Transverse colon (tissue), 4 donors: ENCODE measurements at places on chromosomes 2 and 18. TPM values are rescaled to one million over a fixed set of nuclear protein-coding genes. Genes with fewer than 3 reads are reported as not detected.

The RIOK3 gene
- 126 TPM for total RNA-seq

The PDE1A gene
- total RNA-seq = 0.75 TPM

The IRS1 gene
- total RNA-seq = 6.2 TPM

- no peak for DNase-seq
Measured at GRCh38 chr2:7845332-7845731, 836.5 kb upstream of the ID2 start.

The DUSP19 gene
- total RNA-seq = 1.8 TPM

GRCh38 chr2:224286923-224287322, 115.0 kb downstream of the FAM124B start:
- DNase-seq = no peak

GRCh38 chr2:439077-439476, 151.2 kb upstream of the ALKAL2 start:
- no peak for DNase-seq

DNA sequence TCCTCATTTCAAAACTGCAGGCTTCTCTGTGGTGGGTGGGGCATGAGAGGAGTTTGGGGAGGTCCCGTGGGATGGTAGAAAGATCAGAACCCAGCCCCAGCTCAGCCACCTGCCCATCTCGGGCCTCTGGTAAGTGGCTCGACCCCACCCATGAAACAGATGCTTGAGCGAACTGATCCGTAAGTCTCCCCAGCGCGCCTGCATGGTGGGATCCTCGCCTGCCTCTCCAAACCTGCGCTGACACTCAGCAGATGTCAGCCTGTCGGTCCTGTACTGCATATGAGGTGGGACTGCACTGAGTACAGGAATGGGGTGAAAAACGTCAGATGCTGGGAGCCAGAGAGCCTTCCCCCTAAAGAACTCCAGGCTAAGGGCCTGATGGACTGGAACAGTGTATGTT, 15.9 kb upstream of the RPL31 start:
- no peak for DNase-seq

DNA sequence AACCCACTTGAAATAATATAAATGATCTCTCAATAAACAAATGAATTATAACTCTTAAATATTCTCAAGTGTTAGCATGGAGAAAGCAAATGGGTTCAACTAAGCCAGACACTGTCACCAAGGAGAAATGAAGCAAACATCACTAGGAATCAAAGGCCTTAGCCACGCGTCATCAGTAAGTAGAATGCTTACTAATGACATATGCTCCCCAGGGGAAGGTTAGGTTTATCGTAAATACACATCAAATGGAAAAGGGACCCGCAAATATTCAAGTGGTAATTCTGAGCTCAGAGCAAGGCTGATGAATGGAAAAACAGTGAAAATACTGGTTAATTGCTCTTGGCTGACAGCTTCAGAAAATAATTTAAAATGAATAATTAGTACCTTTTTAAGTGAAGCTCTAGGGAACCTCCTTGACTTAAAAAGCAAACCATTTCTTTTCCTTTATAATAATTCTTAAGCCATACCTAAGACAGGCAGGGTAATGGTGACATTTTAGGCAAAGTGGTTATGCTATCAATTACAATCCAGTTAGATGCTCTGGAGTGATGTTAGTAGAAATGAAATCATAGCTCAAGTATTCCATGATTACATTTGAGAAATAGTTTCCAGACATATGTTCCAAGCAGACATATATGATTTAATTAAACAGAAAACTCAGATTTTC, 101.5 kb downstream of the ALPK2 start:
- DNase-seq = no peak

DNA sequence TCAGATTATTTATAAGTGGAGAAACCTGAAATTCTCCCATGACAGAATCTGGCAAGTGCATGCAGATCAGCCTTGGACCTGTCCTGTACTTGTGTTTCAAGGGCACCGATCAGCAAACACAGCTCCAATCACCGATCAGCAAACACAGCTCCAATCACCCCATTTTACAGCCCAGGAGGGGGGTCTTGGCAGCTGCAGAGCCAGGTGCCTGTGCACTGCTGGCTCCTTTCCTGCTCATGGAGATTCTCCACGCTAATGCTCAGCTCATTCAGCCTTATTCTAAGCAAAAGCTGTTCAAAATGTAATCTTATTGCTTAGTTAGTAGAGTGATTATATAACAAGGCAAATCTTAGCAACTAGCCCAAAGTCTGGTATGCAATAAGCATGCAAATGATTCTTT, 623.1 kb upstream of the HS6ST1 start:
- DNase-seq = no peak

DNA sequence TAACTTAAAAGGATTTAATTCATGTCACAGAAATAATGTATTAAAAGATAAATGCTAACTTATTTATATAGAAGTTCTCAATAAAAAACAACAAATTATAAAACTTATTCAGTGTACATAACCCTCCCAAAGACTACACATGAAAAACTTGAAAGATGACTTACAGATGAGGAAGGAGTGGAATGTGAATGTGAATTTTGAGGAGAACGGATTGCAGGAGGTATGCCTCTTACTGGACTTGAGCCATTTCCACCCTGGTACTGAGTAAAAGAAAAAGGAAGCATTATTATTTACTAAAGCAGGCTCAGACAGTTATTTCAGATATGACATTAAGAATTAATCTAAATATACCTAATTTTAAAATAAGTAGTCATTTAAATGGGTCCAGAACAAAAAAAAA, 104.4 kb downstream of the TLK1 start:
- no peak for DNase-seq

- no peak for DNase-seq
Measured at GRCh38 chr2:201203916-201204654, 21.1 kb downstream of the CASP10 start.

The CPLX4 gene
- not detected for total RNA-seq

DNA sequence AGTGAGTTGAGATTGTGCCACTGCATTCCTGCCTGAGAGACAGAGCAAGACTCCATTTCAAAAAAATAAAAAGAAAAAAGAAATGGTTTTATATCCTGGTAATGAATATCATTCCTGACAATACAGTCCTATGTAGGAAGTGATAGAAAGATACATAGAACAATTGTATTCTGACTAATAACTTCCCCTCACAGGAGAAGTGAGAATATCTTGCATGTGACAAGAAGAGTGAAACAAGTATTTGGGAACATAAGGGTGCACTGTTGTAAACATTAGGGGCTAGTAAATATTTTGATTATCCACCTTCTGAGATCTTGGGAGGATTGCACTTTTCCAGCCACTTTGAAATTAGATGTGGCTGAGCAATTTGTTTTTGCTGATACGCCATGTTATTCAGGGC, 40.7 kb downstream of the KLHL14 start:
- no peak for DNase-seq

- DNase-seq = no peak
Measured at GRCh38 chr18:9365406-9365805, 30.8 kb downstream of the TWSG1 start.

The BOLL gene
- total RNA-seq = not detected

DNA sequence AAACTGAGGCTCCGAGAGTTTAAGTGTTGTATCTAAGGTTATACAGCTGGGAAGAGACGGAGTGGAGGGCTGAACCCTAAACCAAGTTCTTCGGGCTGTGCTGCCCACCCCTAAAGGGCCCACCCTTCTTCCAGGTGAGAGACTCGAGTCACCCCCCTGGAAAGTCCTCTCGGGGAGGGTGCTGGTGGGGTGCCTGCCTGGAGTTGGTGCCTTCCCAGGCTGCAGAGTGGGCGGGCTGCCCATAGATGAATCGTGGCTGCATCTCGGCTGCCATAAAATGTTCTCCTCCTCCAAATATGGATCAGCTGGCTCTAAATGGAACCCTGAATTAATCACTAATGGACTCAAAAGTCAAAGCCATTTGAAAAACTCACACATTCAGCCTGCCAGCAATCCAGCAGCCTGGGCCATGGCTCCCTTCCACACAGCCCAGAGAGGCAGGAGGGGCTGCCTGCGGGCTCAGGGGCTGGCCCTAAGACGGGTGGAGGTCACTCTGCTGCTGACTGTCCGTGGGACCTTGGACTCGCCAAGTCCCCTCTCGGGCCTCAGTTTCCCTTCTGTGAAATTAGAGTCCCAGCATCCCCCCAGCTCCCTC, 7.7 kb downstream of the CIB4 start:
- DNase-seq = no peak

The RPRM gene
- not detected for total RNA-seq

The REG1B gene
- not detected for total RNA-seq

DNA sequence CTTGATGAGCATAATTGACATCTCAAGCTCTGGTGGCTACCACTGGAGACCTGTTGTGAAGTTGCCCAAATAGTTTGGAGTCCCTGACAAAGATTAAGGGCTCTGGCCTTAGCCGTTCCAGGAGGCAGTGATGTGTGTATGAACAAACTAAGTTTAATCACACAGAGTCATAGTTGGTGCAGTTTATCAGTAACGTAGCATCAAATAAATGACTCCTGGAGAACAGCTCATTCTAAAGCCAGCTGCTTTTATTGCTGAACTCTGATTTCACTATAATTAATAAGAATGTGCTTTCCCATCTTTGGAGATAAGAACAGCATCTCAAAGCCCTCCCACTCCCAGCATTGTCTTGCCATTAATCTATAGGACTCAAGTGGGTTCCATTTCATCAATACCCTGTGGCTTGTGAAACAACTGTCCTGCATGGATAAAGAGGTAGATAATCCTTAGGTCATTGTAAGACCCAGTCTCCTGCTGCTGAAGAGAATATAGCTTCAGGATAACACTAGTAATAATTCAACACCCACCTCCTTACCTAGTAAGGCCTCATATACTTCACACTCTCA, 211.4 kb upstream of the THUMPD2 start:
- DNase-seq = no peak

- DNase-seq = peak; percentile 70
Measured at GRCh38 chr18:12657684-12658425, at the start of gene SPIRE1. Gene SPIRE1 (minus strand): TSS chr18:12658107. CDS start chr18:12657866, 241 bp downstream.

The STPG4 gene
- not detected for total RNA-seq

DNA sequence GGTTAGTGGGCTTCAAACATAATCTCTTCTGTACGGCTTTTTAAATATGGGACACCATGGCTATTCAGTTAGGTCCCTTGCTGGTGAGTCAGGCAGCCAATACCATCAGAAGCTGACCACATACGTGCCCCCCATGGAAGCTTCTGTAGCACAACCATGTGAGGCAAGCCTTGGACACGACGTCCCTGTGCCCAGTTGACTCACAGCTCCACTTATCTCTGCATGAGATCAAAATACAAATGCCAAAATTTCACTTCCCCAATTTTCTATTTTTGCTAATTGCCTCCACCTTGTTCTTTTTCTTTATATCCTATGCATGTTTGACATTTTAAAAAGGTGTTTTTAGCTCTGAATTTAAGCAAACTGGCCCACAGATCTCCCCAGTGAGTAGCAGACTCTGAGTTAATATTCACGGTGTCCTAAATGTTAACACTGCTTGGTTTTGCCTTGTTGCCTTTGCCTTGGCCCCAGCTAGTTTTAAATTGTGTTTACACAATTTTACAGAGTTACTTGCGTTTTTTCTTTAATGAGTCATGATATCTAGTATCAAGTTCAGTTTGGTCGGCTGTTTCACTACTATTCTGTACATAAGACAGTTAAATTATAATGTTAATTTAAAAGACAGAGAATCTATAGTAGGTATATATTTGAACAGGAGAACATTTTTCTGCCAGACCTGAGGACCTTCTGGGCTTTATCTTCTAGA, 77.5 kb downstream of the CDCA7 start:
- DNase-seq = no peak

The ANXA4 gene
- total RNA-seq = 125 TPM

- no peak for DNase-seq
Measured at GRCh38 chr2:120287183-120288015, 34.7 kb downstream of the RALB start.

DNA sequence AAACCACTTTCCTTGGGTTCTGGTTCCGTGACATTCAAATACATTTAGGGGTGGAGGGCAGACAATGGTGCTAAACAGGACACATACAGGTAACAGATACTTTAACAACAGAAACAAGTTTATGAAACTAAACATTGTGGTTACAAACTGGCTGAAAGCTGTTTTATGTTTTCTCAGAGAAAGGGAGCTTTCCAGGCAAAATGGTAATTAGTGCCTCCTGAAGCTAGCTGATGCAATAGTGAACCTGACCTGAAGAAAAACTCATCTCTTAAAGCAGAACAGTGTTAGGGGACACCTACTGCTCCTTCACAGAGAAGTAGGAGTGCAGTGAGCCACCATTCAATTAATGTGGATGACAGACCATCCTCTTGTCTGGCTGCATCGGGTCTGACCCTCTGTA, 138.9 kb downstream of the CCDC148 start:
- no peak for DNase-seq

GRCh38 chr18:49167084-49167483, 216.3 kb upstream of the SMAD7 start:
- no peak for DNase-seq

DNA sequence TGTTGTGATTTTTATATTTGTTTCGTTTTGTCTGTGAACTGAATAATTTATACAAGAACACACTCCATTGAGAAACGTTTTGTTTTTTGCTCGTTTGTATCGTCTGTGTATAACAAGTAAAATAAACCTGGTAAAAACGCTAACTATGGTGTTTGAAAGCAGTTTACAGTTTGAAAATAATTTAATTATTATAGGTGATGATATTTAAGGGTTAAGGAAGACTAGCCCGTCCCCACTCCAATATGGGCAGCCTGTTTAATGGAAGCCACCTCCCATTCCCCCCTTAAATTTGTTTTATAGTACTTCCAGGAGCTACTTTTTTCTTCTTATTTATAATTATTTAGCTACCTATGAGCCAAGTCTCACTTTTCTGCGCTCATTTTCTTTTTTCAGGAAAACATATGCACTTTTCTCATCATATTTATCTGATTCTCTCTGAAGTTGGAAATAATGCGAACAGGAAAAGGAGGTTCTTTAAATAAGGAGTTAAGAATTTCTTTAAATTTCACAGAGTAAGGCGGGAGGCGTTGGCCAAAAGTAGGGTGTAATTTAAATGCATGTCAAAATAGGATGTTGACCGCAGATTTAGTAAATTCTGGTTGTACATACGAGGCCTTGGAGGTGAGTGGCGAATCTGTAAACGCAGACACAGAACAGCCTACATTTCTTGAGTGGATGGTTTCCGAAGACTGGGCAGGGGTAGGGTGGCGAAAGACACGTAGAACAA, 9.8 kb downstream of the TBR1 start:
- DNase-seq = no peak

GRCh38 chr2:162062559-162062958, 11.5 kb downstream of the DPP4 start:
- no peak for DNase-seq

The TAF4B gene
- 3.7 TPM for total RNA-seq

DNA sequence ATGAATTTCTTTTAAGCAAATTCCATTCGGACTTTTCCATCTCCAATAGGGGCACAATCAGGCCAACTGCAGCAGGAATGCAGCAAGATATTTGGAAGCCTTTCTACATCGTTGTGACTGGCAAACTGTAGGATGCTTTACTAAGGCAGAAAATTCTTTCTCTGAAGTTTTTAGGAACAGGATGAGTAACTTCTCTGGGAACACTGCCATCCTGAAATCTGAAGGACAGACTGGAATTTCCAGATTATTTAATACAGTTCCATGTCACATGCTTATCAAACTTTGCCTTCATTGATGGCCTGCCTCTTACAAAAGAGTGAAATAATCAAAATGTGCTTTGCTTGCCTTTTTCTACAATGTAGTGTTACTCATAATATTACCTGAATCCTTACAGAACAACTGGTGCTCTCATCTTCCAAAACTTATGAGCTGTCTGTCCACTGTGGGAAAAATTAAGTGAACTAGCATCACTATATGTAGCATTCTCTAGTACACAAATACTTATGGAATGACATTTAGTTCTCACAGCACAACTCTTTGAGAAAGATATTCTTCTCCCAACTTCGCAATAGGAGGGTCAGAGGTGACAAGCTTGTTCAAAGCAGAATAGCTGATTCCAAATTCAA, 32.0 kb upstream of the MAP2 start:
- DNase-seq = no peak
